Kasumi-1 (cell line): ENCODE measurements at places on chromosomes 2 and 18.

- DNase-seq, result no peak
These were observed 240.2 kb downstream of the SH3BP4 start for GRCh38 chr2:235191978-235192377.

DNA sequence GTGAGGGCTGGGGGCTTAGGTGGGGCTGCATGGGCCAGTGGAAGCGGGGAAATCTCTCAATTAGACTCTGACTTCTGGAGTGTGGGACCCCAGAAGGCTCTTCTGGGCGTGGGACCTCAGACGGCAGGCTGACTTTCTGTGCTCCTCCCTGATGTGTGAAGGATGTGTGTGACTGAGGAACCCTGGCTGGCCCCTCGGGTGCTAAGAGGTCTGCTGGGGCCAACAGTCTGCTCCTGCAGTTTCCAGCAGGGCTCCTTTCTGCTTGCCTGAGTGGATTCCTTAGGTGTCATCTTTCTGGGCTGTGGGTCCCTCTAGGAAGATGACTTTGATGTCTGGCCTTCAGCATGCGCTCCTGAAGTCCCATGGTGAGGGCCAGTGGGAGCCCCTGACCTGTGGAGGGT is 167.5 kb downstream of the DYSF start:
- no peak for DNase-seq

- no peak for DNase-seq
These were observed 44.4 kb downstream of the ACVR1 start for GRCh38 chr2:157831573-157832315.

DNA sequence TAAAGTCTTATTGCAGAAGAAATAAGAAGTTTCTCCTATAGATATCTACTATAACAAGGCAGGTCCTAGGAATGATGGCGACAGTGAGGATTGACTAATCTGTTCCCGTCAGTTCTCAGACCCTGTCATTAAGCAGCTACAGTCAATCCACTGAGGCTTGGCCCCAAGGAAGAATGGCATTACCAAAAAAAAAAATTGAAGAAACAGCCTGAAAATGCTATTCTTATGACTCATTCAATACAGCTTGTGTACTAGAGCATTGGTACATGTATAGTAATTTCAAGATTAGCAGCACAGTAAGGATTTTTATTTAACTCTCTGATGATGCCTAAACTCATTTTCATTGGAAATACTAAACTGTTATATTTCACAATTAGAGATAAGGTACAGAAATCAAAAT is 1096.1 kb upstream of the NXPH2 start:
- no peak for DNase-seq

DNA sequence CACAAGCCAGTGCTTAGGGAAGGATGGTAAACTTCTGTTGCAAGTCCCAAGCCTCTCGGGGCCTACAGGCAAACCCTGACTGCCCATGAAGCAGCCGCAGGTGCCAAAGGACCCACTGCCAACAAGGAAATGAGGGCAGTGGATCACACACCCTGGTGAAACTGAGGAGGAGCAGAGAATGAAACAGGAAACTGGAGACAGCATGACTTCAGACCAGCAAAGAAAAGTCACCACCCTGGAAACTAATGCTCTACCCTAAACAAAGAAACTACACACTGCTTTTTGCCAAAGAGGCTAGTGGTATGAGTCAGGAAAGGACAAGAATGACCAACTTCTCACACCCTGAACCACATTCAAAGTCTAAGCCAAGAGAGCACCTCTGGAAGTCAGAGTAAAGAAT is 97.2 kb downstream of the MYO5B start:
- DNase-seq, result no peak

DNA sequence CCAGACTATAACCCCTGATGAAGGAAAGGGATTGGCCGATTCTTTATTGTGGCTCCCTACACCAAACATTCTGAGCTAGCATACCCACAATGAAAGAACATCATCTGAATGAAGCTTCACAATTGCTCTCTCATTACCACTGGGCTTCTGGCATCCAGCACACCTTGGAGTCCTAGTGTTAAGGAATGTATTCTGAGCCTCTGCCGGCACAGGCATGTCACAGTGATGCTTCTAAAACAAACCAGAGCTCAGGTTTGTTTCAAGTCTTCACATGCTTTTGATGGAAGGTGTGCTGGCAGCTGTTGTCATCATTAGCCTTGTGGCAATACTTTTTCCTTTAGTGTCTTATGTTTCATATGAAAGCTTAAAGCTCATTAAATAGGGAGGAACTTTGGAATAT is 76.3 kb upstream of the RBBP8 start:
- DNase-seq, result no peak

DNA sequence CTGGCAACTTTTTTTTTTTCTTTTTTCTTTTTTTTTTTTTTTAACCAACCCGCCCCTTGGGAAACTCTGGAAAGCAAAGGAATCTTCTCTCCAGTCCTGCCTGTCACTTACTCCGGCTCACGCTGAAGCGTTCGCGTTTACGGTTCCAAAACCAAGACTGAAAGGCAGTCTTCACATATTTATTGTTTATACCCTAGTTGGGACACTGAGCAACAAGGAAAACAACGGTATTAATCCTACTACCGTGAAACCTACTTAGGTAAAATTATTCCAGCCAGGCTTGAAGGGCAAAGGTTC is 125.4 kb downstream of the OSBPL1A start:
- no peak for DNase-seq

DNA sequence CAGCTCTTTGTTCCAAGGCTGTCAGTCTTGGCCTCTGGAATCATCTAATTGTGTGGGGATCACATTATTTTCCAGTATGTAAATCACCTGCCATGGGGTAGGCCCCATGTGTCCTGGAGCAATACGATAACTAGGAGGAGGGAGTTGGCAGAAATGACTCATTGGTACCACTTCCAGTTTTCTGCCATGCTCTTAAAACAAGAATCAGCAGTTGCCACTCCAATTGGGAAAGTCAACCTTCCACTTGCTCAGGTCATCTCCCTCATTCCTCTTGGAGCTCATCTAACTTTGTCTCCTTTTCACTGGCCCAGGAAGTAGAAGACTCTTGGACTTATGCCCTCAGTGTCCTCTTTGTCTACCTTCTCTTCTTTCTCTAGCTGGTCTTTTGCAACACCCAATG is 487.0 kb downstream of the SLC4A3 start:
- DNase-seq, result no peak

GRCh38 chr18:9898792-9899549 is 13.2 kb downstream of the TXNDC2 start:
- DNase-seq, result no peak

- no peak for DNase-seq
These were observed 140.6 kb downstream of the C1D start for GRCh38 chr2:67922080-67922785.

GRCh38 chr18:22935431-22935830 is 2.3 kb downstream of the RBBP8 start:
- peak; percentile 28 for DNase-seq
